Chondrocyte (in vitro differentiated cells): ENCODE measurements at places on chromosomes 6 and 20.

DNA sequence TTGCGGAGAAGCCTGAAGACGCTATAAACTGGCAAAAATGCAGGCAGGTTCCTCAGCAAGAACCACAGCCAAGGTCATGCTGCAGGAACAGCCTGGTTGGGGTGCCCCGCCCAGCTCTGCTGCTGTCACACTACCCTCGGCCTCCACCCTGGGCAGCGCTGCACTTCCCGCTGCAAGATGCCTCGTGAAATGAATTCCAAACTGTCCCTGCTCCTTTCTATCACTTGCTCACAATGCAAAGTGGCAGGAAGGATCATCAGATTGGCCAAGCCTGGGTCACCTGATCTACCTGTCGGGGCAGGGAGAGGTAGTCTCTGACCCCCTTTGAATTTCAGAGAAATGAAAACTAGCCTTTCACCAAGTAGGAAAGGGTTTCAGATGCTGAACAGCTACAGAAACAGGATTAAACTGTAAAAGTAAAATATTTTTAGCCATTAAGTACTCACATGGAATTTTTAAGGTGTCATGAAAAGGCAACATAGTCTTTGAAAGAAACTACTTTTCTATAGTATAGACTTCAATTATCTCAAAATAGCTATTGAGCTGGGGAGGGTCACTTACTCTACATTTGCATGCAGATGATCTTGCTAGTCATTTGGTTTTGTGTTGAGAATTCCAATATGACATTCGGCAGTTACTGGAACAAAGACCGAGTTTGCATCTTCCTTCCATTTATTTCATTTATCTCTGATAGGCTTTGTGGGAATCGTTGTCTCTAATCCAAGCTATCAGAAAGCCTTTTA, 236.4 kb upstream of the ASCC3 start:
- no peak for DNase-seq

DNA sequence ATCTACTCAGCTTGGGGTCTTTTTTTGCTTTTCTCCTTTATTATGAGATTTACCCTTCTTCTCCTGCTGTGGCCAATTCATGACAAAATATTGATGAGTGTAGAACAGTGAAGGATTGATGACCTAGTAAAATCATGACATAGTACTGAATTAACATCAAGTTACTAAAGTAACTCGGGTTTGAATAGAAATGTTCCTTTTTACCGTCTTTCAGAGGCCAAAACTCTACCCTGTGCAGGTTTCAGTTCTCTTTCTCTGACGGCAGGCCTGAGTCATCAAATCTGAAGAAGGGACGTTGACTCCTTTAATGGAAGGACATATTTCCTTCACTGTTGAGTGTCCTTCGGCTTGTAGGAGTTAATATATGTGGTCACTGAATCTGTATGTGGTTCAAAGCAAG, 80.7 kb downstream of the RREB1 start:
- no peak for DNase-seq

GRCh38 chr6:11607383-11607782, 69.8 kb downstream of the TMEM170B start:
- DNase-seq, result no peak

DNA sequence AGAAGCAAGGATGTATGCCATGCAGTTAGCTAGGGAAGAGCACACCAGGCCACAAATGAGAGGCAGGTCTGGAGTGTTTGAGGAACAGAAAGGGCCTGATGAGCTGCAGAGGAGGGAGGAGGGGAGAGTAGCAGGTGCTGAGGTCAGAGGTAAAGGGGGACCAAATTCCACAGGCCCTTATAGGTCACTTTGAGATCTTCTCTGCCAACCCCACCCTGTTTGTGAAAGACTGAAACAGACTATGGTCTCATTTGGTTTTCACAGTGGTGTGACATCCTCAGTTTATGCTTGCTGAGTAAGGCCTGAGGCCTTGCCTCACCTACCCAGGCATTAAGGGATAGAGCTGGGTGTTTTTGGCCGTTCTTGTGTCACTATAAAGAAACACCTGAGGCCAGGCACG, 187.7 kb upstream of the MYLIP start:
- no peak for DNase-seq

GRCh38 chr20:57212534-57213276, 53.7 kb downstream of the BMP7 start:
- peak; percentile 78 for DNase-seq

DNA sequence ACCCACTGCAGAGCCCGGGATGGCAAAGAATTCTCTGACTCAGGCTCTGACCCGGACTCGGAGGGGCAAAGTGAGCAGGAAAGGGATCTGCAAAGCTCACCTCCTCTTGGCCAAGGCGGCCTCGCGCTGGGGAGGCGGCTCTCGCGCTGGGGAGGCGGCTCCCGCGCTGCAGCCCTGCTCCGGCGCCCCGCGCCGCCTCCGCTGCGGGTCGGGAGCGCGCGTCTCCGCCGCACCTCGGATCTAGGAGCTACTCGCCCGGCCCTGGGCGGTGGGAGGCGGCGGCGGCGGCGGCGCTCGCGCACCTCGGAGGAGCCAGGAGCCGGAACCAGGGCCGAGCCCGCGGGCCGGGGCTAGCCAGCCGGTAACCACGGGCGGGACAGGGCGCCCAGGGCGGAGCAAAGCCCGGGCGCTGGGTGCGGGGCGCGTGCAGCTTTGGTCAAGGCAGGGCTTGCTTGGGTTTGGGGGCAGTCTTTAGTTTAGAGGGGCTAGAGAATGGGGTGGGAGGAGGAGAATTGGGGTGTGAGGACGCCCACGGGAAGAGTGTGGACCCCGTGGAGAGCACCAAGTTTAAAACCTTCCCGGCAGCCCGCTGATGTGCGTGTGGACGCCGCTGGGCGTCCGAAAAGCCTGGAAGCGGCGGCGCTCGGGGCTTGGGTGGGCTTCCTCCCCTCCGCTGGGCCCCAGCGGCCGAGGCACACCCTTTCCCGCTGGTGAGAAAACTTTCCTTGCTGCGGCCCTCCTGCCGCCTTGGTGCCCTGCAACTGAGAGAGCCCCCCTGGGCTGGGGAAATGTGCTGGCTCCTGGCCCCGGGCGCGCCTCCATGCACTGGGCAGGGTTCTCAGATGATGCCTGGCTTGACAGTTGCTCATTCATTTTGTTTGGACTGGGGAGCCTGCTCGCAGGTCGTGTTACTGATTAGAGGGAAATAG, at the start of gene MRAP2:
Gene MRAP2 (plus strand): TSS at position 250 of the 929 bp plus-strand sequence. CDS start 21,547 bp downstream, outside the sequence.
- no peak for DNase-seq

DNA sequence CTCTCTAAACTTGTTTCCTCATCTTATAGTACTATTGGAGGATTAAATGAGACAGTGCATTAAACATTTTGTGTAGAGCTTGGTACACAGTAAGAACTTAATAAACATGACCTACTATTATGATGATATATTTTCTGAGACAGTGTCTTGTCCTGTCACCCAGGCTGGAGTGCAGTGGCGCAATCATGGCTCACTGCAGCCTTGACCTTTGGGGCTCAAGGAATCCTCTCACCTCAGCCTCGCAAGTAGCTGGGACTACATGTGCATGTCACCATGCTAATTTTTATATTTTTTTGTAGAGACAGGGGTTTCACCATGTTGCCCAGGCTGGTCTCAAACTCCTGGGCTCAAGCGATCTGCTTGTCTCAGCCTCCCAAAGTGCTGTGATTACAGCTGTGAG, 72.1 kb downstream of the LYRM4 start:
- DNase-seq, result no peak

- DNase-seq, result no peak
Measured at GRCh38 chr6:134419716-134420115, 101.8 kb upstream of the SGK1 start.

DNA sequence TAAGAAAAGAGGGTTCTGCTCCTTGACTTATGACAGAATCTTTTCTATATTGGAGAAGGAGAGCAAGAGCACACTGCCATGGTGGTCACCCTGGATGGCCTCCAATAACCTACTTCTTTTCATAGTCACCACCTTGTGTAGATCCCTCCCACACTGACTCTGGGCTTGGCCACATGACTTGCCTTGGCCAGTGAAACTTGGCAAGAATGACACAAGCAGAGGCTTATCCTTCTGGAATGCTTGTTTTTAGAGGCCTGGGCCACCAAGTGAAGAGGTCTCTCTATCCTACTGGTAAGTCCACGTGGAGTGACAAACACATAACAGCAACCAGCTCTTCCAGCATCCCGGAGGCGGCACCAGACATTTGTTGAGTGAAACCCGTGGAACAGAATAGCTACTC, 349.4 kb upstream of the JARID2 start:
- DNase-seq, result no peak

DNA sequence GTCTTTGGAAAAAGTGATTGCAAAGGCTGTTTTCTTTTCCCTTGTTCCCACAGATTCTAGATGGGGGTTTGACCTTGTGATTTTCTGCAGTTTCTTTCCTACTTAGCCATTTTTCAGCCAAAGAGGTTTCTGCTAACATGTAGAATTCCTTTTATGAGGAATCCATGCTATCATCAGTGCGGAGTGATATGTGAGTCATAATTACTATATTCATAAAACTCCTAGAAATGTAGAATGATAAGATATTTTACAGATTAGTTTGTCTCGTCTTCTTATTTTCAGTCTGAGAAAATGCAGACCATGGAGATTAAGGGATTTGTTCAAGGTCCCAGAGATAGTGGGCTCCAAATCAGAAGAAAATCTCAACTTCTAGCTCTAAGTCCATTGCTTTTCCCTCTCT, 98.6 kb downstream of the KCNQ5 start:
- DNase-seq, result no peak

GRCh38 chr6:16337295-16337975, 99.0 kb downstream of the GMPR start:
- peak; percentile 95 for DNase-seq

DNA sequence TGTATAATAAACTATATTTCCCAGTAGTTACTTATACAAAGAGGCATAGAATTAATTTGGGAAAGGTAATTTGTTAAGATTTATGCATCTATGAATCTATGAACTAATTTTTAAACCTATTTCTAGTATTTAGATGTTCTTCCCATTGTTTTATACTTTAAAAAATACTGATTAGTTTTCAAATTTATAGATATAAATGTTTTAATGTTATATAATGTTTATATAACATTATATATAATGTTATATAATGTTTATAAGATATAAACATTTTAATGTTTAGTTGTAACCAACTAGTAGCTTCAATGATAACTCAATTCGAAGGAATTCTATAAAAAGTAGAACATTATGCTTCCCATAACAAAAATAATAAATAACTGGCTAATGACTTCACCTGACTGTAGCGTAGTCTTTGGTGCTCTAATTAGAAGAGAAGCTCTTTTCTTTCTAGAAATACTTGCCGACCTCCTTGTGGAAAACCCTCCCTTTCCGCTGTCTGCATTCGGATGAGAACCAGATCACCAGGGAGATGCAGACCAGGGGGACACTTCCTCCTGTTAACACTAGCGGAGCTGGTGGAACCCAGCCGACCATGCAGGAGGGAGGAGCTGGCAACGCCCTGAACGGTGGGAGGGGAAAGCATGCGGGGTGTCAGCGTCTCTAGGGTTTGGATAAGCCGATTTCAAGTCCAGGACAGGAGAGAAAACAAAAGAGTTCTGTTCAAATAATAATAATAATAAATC, 158.4 kb downstream of the OR2B2 start:
- no peak for DNase-seq

GRCh38 chr20:14264869-14265268, 72.5 kb downstream of the FLRT3 start:
- no peak for DNase-seq

DNA sequence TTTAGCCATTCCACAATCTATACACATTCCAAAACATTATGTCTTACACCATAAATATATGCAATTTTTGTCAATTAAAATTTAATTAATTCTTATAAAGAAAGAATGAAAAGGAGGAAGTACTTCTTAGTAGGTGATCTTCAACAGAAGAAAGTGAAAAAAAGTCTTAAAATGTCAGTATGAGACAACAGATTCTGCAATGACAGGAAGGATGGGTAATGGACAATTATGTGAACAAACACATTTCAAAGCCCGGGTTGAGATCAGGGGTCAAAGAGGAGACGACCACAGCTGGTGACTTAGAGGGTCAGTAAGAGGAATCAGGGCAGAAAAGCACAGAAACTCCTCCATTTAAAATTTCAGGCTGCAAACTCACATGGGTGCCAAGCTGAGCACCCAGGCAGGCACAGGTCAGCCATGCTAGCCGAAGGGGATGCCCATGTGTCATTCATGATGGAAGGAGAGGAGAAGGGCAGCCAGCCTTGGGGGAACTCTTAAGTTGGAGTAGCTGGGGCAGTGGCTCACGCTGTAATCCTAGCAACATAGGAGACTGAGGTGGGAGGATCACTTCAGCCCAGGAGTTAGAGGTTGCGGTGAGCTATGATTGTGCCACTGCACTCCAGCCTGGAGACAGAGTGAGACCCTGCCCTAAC, 11.0 kb downstream of the VSX1 start:
- DNase-seq, result no peak

DNA sequence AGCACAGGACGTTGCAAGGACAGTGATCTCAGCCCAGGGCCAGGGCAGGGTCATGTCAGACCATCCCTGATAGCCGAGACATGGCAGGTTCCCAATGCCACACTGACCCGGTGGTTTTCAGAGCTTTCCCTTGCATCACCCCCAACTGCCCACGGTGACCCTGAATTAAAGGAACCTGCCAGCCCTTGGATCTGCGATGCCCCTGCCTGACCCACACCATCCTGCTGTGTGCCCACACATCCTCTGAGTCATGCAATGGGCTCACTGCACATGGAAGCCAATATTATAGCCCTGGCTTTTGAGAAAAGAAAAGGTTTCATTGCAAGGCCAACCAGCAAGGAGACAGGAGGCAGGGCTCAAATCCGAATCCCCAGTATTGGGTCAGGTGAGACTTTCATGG, 132.6 kb upstream of the CST7 start:
- DNase-seq, result peak; percentile 35

DNA sequence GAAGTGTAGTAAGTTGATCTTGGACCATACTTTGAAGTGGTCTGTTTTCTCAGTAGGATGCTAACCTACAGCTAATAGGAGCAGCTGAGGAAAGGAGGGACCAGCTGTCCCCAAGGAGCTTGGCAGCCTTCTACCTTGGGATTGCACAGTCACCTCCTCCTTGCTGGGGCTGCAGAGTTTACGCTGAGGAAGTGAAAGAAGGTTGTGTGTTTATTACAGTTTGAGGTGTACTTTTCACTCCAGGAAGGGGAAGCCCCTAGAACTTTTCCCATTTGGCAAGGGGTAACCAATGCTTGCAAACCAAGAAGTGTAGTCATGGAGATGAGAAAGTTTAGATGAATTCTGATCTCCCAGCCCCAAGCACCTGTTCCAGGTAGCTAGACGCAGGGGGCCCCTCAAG, 58.8 kb downstream of the BMP6 start:
- DNase-seq, result no peak

DNA sequence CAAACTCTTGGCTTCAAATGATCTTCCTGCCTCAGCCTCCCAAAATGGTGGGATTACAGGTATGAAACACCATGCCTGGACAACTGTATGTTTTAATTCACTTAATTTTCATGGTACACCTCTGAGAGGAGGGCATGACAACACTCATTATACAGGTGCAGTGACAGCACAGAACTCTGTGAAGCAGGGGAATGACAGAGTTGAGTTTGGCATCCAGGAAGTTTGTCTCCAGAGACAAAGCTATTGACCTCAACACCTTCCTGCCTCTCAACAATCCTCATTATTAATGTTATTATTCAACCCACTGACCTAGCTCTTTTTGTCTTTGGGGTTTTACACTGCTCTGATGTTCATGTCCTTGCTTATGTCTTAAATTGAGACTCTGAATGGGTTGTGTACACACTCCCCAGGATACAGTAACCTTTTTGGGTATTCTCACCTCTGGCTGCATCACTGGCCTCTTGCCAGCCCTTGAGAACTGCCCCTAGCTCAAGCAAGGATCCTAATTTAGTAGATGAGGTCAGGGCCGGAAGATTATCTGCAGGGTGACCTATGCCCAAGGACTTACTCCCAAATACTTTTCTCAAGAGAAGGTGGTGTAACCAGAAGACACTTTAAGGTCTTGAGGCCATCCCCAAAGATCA, 13.0 kb upstream of the IER3 start:
- DNase-seq, result no peak

- peak; percentile 68 for DNase-seq
Measured at GRCh38 chr6:42017021-42017643, 33.2 kb upstream of the TAF8 start.
